Pancreas (tissue), 10 donors: ENCODE measurements at places on chromosomes 3 and 15.

DNA sequence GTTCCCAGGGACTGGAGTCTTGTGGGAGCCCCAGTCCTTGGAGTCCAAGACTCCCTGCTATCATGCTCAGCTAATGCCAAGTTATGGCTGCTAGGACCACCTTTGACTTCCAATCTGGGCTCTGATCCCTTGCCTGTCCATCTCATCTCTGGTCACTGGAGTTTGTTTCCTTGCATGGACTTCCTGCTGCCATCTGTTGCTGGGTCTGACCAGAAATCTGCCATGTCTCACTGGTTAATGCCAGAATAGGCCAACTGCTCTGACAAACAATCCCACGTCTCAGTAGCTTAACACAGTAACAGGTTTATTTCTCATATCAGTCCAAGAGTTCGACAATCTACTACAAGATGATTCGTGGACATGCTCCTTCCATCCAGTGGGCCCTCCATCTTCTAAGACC is 10.1 kb upstream of the GLCE start:
- no peak for DNase-seq

DNA sequence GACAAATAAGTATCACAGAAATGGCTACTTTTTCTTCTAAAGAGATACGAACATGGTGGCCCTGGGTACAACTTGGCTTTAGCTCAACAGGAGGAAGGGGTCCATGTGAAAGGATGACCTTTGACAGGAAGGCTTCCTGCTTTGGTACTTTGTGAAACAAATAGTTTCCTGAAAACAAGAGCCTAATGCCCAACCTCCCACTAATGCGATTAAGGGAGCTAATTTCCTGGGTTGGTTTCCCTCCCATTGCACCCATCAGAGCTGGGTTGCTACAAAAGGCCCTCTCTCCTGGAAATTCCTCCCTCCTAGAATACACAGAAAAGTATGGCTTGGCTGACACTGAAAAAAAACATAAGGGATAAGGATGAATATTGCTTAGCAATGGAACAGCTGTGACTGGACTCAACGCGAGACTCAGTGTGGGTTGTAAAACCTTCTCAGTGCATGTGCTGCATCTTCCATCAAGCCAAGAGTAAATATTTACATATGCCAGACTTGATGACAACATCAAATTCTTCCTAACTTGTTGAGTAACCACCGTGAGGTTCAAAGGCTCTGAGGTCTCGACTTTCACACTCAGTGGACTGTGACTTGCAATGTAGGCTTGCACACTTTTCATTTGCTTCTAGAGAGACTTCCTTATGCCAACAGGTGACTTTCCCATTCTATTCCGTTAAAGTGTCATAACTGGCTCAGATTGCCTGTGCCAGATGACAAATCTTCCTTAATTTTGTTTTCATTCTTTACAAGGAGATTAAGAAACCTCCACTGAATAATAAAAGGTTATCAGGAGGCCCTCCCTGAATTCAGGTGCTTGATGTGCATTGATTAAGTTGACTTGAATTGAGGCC is 60.1 kb downstream of the ADAMTS9 start:
- no peak for DNase-seq

DNA sequence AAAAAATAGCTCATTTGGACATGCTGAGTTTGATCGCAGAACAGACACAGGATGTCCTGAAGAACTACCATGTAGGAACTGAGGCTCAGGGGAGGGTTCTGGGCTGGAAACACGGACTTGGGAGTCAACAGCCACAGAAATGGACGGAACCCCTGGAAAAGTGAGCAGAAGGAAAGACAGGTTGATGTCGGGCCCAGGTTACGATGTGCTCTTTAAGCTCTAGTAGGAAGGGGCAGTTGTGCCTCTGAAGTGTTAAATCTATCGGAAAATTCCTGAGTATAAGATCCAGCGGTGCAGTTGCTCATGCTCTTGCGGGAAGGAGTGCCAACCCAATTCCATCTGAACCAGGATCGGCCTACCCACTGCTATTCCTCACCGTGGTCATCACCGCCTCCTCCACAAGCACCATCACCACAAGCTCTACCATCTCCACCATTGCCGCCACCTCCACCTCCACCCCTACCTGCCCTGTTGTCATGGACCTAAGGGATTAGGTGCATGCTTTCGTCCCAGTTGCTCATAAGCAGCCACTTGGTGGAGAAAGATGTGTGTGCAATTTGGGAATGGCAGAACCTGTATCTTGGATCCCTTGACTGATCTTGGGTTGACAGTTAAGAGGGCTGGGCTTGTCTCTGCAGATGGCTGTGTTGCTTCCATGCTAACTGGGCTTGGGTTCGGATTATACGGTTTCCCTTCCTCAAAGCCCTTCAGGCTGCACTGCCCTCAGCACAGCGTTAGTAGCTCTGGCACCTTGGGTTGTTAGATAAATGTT is 108.5 kb downstream of the ASB7 start:
- no peak for DNase-seq

GRCh38 chr15:64058279-64058678 is 12.0 kb upstream of the DAPK2 start:
- DNase-seq, result no peak

DNA sequence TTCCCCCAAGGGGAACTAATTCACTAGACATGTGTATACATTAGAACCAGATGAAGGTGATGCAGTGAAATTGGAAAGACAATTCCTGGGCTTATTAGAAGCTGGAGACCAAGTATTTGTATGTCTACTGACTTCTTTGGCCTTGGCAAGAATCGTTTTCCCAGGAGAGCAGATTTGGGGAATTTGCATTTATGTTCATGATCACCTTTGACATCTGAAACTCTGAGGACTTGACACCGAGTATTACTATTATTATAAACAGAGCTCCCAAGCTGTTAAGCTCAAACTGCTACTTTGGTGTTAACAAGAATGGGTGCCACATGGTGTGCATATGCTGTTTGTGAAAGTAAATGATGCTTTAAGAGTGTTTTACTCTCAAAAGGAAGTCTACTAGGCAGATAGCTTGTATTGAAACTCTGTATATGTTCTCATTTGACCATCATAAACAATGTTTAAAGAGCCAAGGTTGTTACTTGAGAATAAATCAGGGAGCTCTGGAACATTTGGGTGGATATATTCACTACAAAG is 519.8 kb upstream of the GOLIM4 start:
- DNase-seq, result no peak

GRCh38 chr3:149564079-149564478 is 89.6 kb downstream of the TM4SF4 start:
- no peak for DNase-seq

GRCh38 chr3:2934541-2934940 is 175.6 kb downstream of the IL5RA start:
- DNase-seq, result no peak

GRCh38 chr3:120650311-120650710 is 31.7 kb downstream of the HGD start:
- DNase-seq, result no peak

GRCh38 chr3:135762188-135762856 is 203.2 kb upstream of the PPP2R3A start:
- no peak for DNase-seq

DNA sequence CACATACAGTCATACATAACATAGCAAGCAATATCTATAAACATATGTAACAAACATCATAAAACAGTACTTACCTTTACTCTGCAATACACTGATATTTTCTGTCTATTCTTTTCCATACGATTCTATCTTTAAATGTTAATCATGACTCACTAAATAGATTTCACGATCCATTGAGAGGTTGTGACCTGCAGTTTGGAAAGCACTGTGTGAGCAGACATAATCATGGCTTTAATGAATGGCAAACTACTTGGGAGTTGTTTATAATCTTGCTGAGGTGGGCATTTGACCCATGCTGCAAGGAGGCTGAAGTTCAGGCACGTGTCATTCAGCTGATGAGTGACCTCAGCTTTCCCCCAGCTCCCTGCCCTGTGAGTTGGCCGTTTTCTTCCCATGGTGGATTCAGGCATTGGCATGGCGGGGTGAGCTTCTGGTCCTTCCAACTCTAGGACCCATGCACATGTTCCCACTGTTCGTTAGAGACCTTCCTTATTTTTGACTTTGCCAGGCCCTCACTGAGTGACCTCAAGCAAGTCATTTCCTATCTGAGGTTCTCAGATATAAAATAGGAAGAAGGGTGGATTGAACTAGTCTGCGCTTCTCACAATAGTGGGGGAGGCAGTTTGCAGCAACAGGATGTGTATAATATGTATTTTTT is 41.7 kb downstream of the PAQR5 start:
- no peak for DNase-seq

DNA sequence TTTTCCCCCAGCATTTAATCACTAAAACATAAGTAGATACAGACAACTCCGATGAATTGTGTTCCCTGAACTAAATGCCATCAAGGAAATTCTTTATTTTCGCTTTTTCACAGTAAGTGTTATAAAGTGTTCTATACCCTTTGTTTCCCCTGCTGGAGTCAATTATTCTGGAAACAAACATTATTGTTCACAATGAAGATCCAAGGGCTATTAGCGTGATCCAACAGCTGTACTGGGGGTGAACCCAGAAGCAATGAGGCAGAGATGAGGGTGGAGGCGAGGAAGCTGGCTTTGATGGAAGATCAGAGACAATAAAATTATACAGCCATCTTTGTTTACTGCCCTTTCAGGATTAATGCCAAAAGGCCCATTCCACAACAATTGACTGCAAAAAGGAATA is 250.3 kb upstream of the IGF1R start:
- DNase-seq, result no peak

GRCh38 chr15:66323312-66323928 is 30.1 kb downstream of the DIS3L start:
- no peak for DNase-seq
